ENCODE measurements at places on chromosomes 5 and 9.

GRCh38 chr5:172407241-172407691 is 47.1 kb downstream of the SH3PXD2B start:
- no peaks in the 10 kb centered on the region for H3K36me3 ChIP-seq
- H3K27ac ChIP-seq: no peak overlapping the region
- H3K27me3 ChIP-seq: no peaks in the 10 kb centered on the region

GRCh38 chr9:110742741-110743371 is 74.3 kb downstream of the MUSK start:
- H3K4me1 ChIP-seq: no peaks in the 10 kb centered on the region
- H3K36me3 ChIP-seq: no peaks in the 10 kb centered on the region
- H3K27ac ChIP-seq: no peak overlapping the region
- no peak overlapping the region for H3K4me3 ChIP-seq
- no peaks in the 10 kb centered on the region for H3K27me3 ChIP-seq

GRCh38 chr9:90441814-90442213 is 200.8 kb downstream of the DIRAS2 start:
- no peak overlapping the region for H3K27ac ChIP-seq
- no peak for DNase-seq
- no peak overlapping the region for H3K4me3 ChIP-seq
- H3K36me3 ChIP-seq: no peaks in the 10 kb centered on the region
- H3K27me3 ChIP-seq: no peaks in the 10 kb centered on the region
- H3K4me1 ChIP-seq: no peaks in the 10 kb centered on the region

DNA sequence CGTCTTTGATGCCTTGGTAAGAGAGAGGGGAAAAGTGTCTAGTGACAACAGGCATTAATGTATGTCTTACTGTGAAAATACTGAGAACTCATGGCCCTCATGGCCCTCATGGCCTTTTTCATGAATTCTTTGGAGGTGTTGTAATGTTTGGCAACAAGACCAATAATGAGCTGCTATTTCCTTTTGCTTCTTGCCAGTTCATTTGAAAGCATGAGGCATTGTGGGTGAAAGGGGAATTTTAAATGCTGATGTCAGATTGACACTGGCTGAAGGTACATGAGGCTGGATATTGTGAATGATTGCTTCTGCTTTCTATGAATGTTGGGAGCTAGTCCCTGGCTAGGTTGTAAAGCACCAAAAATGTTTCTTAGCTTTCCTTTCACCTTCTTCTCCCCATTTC is 79.2 kb downstream of the DOCK2 start:
- H3K4me1 ChIP-seq: no peaks in the 10 kb centered on the region
- H3K4me3 ChIP-seq: no peak overlapping the region
- no peak for DNase-seq

DNA sequence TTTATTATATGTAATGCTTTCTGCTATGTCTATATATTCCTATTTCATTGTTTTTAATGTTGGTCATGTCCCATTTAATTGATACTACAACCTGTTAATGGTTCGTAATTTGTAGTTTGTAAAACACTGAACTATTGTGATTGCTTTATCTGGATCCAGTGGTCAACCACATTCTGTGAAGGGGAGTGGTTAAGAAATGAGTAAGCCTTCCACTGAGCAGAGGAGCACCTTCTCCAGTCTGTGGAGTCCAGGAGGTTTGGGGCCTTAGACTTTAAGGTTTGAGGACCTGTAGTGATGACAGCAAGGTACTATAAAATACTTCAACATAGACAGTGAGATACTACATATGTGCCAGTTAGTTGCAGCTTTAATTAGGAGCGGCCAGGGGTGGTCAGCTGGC is 67.7 kb upstream of the RAD23B start:
- no peak overlapping the region for H3K4me3 ChIP-seq
- no peak overlapping the region for H3K27ac ChIP-seq
- DNase-seq: no peak

- no peaks in the 10 kb centered on the region for H3K36me3 ChIP-seq
- no peaks in the 10 kb centered on the region for H3K27me3 ChIP-seq
- no peaks in the 10 kb centered on the region for H3K4me1 ChIP-seq
Measured at GRCh38 chr5:79086116-79086515, 16.5 kb downstream of the BHMT2 start.

DNA sequence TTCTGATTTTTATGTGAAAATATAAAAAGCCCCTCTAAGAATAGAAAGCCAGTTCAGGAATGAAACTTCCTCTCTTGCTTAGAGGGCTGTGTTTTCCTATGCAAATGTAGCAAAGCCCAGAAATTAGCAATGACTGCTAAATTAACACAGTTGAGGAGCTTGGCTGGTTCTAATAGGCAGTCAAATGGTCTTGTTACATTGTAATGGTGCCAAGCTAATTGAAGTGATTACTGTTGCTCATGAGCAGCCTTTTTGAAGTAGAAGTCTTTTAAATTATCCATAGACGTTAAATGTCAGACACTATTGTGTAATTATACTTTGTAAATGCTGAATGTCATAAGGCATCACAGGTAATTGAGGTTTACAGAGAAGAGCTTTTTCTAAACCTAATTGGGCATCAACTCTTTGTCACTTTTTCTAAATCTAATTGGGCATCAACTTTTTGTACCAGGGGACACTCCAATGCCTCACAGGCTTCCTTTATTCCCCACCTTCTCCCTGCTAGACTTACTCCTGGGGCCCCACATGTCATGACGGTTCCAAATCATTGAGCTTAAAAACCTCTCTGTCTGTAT is 229.1 kb downstream of the PSAT1 start:
- no peak overlapping the region for H3K4me3 ChIP-seq
- H3K27me3 ChIP-seq: no peaks in the 10 kb centered on the region
- H3K4me1 ChIP-seq: no peaks in the 10 kb centered on the region
- no peak overlapping the region for H3K27ac ChIP-seq

DNA sequence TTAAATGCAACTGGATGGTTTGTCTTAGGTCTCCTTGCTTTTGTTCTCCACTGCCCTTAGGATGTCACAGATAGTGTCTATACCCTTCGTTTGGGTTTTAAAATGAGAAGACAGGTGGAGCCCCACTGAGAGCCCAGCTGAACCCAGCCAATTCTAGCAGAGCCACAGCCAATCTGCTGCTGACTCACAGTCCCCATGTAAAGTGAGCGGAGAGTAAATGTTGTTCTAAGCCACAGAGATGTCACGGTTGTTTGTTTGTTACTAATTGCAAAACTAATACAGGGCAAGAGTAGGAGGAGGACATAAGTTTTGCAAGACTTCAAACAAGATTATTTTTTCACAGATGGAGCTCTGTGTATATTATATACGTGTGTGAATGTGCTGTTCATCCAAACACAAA is 50.5 kb upstream of the AGXT2 start:
- H3K27ac ChIP-seq: no peak overlapping the region
- no peak for DNase-seq
- H3K4me1 ChIP-seq: peaks cover 19% of the 10 kb centered on the region
- H3K27me3 ChIP-seq: no peaks in the 10 kb centered on the region

DNA sequence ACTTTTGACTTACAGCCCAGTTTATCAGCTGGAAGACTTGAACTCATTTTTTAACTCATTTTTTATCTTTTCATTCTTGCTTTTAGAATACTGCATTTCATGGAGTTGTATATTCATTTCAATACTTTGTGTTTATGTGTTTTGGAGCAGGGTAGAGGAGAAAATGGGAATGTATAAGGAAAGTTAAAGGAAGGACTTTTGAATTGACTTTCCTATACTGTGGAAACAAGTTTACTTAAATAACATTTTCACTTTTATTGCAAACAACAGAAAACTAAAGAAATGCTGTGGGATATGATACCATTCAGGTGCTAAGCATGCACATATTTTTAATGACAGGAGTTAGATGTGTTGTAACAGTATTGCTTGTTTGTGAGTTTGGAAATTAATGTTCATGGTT is 11.7 kb downstream of the NIPBL start:
- H3K27me3 ChIP-seq: no peaks in the 10 kb centered on the region
- no peak overlapping the region for H3K4me3 ChIP-seq
- H3K4me1 ChIP-seq: peaks cover 29% of the 10 kb centered on the region
- H3K27ac ChIP-seq: no peak overlapping the region
- H3K36me3 ChIP-seq: no peaks in the 10 kb centered on the region
- DNase-seq: no peak

- no peaks in the 10 kb centered on the region for H3K36me3 ChIP-seq
- no peak overlapping the region for H3K4me3 ChIP-seq
- no peaks in the 10 kb centered on the region for H3K4me1 ChIP-seq
- H3K27ac ChIP-seq: no peak overlapping the region
- DNase-seq: peak; percentile 49
Measured at GRCh38 chr9:137415451-137415850, 7.5 kb downstream of the EXD3 start.

DNA sequence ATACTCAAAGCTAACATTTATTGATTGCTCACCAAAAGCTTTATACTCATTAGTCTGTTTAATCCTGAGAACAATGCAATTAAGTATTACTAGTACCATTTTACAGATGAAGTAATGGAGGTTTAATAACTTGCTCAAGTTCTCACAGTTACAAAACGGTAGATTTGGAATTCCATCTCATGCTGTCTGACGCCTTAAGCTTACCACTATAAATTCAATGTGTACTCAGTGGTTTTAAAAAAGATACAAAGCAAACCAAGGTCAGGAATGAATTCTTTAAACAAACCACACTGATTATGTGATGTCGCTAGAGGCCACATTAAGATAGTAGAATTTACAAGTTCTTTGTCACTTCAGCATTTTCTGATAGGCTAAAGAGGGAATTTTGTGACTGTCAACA is 1.2 kb upstream of the C5orf63 start:
- DNase-seq: no peak
- H3K4me1 ChIP-seq: no peaks in the 10 kb centered on the region
- no peak overlapping the region for H3K27ac ChIP-seq
- no peak overlapping the region for H3K4me3 ChIP-seq
- no peaks in the 10 kb centered on the region for H3K36me3 ChIP-seq

- no peak overlapping the region for H3K4me3 ChIP-seq
- H3K27me3 ChIP-seq: no peaks in the 10 kb centered on the region
- no peak for DNase-seq
- H3K36me3 ChIP-seq: no peaks in the 10 kb centered on the region
- H3K4me1 ChIP-seq: no peaks in the 10 kb centered on the region
Measured at GRCh38 chr5:5037674-5038073, 102.5 kb upstream of the ADAMTS16 start.

DNA sequence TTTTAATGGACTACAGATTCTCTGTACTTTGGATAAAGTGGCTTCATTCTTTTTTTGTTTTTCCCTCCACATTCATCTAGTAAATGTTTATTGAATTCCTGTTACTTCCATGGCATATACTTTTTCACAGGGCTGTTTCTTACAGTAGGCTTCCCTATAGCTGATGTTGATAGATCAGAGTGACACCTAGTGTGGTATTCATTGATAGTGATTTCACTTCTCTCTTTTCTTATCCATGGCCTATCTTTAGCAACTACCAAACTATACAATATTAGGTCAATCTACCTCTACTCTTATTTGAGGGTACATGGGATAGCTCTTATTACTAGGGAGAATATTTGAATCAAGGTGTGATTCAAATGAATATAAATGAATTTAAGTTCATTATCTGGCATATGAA is 35.8 kb downstream of the FSD1L start:
- no peaks in the 10 kb centered on the region for H3K27me3 ChIP-seq
- H3K4me1 ChIP-seq: no peaks in the 10 kb centered on the region
- no peaks in the 10 kb centered on the region for H3K36me3 ChIP-seq
- H3K4me3 ChIP-seq: no peak overlapping the region
- H3K27ac ChIP-seq: no peak overlapping the region
- no peak for DNase-seq

- H3K4me1 ChIP-seq: no peaks in the 10 kb centered on the region
- no peaks in the 10 kb centered on the region for H3K36me3 ChIP-seq
Measured at GRCh38 chr9:129524582-129525270, 96.2 kb downstream of the C9orf50 start.

- no peak overlapping the region for H3K27ac ChIP-seq
- DNase-seq: no peak
- no peaks in the 10 kb centered on the region for H3K4me1 ChIP-seq
- no peaks in the 10 kb centered on the region for H3K27me3 ChIP-seq
- no peaks in the 10 kb centered on the region for H3K36me3 ChIP-seq
Measured at GRCh38 chr5:111387361-111387760, 125.0 kb downstream of the STARD4 start.

GRCh38 chr9:136773386-136774044 is 9.2 kb upstream of the LCN15 start:
- no peak overlapping the region for H3K27ac ChIP-seq
- no peaks in the 10 kb centered on the region for H3K4me1 ChIP-seq

GRCh38 chr9:642014-642413 is 199.5 kb upstream of the DMRT1 start:
- H3K27me3 ChIP-seq: no peaks in the 10 kb centered on the region
- H3K36me3 ChIP-seq: no peaks in the 10 kb centered on the region
- no peaks in the 10 kb centered on the region for H3K4me1 ChIP-seq
- H3K27ac ChIP-seq: no peak overlapping the region

DNA sequence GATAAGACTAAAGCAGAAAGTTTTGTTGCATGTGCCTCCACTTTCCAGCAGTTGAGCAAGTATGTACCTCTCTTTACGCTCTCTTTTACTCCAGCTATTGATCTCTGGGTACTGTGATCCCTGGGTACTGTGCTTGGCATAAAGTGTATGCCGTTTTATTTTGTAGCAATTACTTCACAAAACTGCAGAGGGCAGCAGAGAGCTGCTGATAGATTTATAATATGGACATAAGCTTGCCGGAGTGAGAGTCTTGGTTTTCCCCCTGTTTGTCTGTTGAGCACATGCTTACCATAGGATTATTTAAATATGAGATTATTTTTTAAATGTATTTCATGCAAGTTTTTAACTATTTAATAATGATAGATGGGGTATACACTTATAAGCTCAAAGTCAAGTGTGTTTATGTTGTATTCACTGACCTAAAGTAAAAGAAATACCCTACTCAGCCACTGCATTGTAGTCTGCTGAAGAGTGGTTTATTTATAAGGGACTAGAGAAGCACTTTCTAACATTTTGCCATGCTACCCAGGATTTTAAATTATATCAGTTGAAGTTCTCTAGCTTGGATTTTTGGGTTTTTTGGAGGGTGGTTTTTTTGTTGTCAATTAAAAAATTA is 13.0 kb downstream of the TTC1 start:
- H3K4me3 ChIP-seq: no peak overlapping the region
- DNase-seq: no peak
- no peaks in the 10 kb centered on the region for H3K4me1 ChIP-seq
- H3K27ac ChIP-seq: no peak overlapping the region
- no peaks in the 10 kb centered on the region for H3K27me3 ChIP-seq

DNA sequence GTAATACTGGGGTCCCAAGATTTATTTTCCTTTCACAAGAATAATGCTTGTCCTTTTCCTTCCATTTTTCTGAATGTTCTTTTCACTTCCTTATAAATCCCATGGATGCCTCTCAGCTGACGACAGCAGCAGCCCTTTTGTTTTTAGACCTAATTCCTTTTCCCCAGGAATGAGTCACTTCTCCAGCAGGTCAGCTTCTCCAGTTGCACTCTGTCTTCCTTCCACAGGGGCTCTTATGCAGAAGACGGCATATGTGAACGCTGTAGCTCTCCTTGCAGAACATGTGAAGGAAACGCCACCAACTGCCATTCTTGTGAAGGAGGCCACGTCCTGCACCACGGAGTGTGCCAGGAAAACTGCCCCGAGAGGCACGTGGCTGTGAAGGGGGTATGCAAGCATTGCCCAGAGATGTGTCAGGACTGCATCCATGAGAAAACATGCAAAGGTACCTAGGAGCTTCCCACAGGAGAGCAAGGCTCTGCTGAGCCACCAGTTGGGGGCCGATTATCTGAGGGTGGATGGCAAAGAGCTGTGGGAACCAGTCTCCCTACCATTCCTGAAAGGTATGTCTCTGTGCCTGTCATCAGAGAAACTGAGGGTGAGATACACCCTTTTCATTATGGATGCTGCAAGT is 72.9 kb downstream of the RFK start:
- DNase-seq: no peak
- no peaks in the 10 kb centered on the region for H3K36me3 ChIP-seq
- H3K4me3 ChIP-seq: no peak overlapping the region
- H3K27me3 ChIP-seq: no peaks in the 10 kb centered on the region
